Adipocyte (in vitro differentiated cells): ENCODE measurements at places on chromosomes 12 and 14.

GRCh38 chr14:34994668-34995067 lies 11.9 kb downstream of the SRP54 start:
- DNase-seq: no peak

DNA sequence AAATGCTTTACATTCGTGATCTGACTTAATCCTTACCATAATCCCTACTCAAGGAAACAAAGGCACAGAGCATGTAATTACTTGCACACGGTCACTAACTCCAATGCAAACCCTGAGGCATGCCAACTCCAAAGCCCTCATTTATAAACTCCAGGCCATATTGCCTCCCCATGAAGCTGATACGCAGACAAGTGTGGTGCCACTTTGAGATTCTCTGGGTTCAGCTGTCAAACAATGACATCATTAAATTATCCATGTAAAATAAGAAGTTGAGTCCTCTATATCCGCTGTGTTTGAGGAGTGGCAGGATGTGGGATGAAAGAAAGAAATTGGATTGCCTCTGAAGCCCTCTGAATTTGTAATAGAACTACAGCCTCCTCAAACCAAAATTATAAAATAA lies 62.8 kb downstream of the ANO4 start:
- no peak for DNase-seq

DNA sequence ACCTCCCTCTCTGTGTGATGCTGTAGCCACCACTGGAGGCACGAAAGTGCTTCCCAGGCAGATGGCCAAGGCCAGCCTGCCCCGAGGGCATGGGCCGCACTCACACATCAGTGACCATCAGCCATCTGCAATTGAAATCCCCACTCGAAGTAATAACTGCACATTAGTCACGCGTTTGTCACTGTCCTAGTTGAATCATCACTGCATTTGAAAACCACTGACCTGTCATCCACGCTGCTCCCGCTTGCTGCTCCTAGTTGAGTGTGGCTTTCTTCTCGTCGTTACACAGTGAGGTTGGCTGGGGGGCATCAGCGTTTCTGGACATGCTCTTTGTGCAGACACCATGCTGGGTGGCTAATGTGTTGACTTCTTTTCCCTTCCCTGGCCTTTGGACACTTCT lies 176.1 kb downstream of the ADGRD1 start:
- no peak for DNase-seq

- no peak for DNase-seq
Measured at GRCh38 chr12:66602483-66603143, 76.3 kb downstream of the GRIP1 start.
